ENCODE measurements at places on chromosomes 7 and 10.

DNA sequence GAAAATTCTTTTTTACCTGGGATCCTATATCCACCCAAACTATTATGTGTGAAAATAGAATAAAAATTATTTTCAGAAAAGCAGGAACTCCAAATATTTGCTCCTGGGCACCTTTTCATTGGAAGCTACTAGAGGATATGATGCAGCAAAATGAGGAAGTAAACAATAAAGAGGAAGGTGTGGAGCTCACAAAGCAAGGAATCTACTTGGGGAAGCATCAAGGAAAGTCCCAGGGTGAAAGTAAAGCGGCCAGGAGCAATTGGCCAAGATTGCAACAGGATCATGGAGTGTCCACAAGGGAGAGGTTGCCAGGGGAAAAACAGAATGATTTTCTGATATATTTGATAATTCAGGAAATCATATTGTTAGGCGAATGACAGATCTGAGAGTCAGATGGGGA lies 80.8 kb downstream of the CARD11 start:
- DNase-seq = no peak

GRCh38 chr7:156773966-156774365 lies 119.0 kb downstream of the LMBR1 start:
- DNase-seq = no peak

GRCh38 chr10:113133497-113134115 lies 183.6 kb downstream of the TCF7L2 start:
- DNase-seq = no peak

DNA sequence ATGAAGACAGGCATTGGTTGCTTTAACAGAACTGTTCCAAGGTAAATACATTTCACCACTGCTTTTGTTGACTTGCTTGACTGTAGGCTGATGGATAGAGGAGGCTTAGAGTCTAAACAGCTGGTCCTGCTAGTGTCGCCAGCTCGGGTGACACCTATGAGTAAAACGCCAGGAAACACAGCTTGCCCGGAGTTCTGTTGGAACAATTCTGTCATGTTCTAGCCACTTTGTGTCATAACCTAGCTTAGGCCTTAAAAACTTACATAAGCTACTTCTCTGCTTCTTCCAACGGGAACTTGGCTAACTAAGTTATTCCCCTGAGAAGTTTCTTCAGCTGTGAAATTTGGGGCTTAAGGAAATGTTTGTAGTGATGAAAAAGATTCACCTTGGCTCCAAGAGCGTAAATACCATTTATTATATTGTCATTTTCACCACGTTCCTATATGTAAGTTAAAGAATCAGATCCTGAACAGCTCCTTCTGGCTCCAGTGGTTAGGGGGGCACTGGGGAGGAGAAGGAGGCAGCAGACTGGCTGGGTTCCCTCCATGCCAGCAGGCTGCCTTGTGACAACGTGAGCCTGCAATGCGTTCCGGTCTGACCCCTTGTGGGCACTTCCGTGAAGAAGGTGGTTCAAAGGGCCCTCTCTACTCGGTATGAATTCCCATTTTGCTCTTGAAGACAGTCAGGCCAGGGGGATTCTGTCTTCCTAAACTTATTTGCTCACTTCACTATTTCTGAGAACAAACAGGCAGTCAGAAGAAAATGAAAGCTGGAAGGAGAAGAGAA lies 253.2 kb downstream of the BMPER start:
- DNase-seq = no peak

DNA sequence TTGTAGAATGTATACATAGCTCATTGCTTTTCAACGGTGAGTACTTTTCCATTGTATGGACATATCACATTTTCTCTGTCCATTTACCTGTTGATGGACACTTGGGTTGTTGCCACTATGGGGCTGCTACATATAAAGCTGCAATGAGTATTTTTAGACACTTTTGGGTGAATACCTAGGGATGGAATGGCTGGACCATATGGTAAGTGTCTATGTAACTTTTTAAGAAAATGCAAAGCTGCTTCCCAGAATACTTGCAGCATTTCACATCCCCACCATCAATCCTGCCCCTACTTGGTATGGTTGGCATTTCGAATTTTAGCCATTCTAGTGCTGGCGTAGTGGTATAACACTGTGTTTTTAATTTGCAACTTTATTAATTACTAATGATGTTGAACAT lies 274.6 kb downstream of the TNS3 start:
- no peak for DNase-seq

DNA sequence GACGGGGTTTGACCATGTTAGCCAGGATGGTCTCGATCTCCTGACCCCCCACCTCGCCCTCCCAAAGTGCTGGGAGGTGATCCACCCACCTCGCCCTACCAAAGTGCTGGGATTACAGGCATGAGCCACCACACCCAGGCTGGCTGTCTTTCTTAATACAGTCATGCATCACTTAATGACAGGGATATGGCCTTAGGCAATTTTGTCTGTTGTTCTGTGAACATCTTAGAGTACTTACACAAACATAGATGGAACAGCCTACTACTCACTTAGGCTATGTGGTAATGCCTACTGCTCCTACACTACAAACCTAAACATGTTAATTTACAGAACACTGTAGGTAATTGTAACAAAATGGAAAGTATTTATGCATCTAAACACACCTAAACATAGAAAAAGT lies 106.6 kb upstream of the KCNMA1 start:
- DNase-seq = no peak

GRCh38 chr7:25750744-25751508 lies 401.1 kb upstream of the NFE2L3 start:
- no peak for DNase-seq

- DNase-seq = no peak
Observed at GRCh38 chr10:89209718-89210117, 2.6 kb upstream of the CH25H start.

- DNase-seq = no peak
Observed at GRCh38 chr7:150435390-150436073, 14.9 kb upstream of the GIMAP8 start.

- DNase-seq = peak; percentile 48
Observed at GRCh38 chr7:105014693-105015389, 836 bp downstream of the KMT2E start.

GRCh38 chr7:141042222-141043193 lies 27.8 kb upstream of the MRPS33 start:
- DNase-seq = no peak

- DNase-seq = no peak
Observed at GRCh38 chr7:4549681-4550080, 132.4 kb upstream of the FOXK1 start.

GRCh38 chr10:119368991-119369869 lies 161.9 kb downstream of the GRK5 start:
- DNase-seq = no peak

DNA sequence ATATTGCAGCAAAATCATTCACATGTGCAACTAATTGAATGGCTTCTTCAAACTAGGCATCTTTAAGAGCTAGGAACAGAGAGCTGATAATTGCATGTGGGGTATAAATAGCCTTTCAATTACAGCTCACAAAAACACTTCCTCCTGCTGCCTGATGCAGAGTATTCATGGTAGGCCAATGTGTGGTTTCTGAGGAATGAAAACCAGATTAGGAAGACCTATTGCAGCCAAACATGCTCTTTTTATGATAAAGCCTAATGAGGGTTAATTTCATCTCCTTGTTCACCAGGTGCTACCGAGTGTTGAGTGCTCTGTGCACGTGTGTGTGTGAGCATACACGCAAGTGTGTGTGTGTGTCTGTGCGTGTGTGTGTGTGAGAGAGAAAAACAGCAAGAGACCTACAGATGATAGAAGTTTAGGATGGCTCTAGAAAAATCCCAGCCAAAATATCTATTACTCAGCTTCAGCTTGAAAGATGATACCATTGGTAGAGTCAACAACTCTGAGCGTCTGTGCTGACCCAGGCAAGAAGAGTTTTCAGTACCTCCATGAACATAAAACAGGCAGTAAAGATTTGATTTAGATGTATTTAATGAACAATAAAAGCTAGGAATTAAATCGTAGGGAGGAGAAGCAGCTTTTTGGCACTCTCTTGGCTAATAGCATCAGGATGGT lies 448.5 kb upstream of the ANKRD30A start:
- no peak for DNase-seq

DNA sequence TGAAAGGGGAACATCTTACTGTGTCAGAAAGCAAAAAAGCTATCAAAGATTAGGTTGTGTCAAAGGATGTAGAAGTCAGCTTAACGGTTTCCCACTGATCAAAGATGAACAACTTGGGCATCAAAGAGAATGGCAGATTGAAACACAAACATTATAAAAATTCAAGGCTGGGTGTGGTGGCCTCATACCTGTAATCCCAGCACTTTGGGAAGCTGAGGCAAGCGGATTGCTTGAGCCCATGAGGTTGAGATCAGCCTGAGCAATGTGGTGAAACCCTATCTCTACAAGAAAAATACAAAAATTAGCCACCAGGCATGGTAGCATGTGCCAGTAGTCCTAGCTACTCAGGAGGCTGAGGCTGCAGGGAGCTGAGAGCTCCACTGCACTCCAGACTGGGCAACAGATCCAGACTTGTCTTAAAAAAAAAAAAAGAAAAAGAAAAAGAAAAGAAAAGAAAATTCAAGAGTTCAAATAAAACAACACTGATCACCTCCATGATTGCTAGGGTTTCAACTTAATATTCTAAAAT lies 34.5 kb downstream of the RTKN2 start:
- no peak for DNase-seq

DNA sequence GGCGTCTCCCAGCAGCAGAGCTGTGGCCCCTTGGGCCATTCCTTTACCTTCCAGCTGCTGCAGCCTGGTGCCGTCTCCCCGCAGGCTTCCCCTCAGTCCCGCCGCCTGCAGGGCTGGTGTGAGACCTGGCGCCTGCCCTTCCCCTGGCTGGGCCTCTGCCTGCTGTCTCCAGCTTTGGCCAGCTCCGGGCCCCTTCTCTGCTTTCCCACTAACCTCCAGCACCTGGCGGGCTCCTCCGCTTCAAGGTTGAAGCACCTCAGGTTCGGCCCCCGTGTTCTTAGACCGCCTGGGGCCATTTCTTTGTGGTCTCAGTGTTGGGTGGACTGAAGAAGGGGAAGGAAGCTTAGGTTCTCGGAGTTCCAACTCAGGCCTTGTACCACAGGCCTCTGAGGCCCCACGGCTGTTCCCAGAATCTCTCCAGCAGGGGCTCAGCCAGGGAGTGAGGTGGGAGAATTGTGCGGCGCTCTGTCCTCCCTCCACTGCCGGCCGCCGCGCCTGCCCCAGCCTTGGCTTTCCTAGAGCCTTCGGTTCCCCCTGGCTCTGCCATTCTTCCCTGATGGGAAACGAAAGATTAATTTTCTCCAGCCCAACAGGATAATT lies 30.3 kb downstream of the GBX1 start:
- no peak for DNase-seq

DNA sequence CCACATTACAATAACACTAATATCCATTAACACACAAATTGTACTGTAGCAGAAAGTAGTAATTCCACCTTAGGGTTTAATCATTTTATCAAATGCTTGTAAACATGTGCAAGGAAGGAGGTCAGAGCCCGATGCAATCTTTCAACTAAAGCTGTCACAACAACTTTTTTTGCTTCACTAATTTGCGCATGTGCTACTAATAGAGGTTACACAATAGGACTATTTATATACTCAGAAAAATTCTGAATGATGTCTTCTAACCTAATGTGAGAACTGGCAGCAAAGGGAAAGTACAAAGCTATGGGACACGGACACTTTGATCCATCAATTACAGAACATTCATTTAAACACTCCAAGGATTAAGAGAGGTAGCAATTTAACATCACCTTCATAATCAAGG lies 244.4 kb downstream of the CHCHD3 start:
- DNase-seq = no peak

GRCh38 chr10:89151857-89152256 lies 55.3 kb downstream of the CH25H start:
- DNase-seq = no peak

- DNase-seq = no peak
Observed at GRCh38 chr7:155576416-155576815, 30.1 kb upstream of the CNPY1 start.

- no peak for DNase-seq
Observed at GRCh38 chr7:1745018-1745532, 75.0 kb downstream of the ELFN1 start.

GRCh38 chr7:45359776-45360175 lies 202.2 kb downstream of the RAMP3 start:
- DNase-seq = no peak

DNA sequence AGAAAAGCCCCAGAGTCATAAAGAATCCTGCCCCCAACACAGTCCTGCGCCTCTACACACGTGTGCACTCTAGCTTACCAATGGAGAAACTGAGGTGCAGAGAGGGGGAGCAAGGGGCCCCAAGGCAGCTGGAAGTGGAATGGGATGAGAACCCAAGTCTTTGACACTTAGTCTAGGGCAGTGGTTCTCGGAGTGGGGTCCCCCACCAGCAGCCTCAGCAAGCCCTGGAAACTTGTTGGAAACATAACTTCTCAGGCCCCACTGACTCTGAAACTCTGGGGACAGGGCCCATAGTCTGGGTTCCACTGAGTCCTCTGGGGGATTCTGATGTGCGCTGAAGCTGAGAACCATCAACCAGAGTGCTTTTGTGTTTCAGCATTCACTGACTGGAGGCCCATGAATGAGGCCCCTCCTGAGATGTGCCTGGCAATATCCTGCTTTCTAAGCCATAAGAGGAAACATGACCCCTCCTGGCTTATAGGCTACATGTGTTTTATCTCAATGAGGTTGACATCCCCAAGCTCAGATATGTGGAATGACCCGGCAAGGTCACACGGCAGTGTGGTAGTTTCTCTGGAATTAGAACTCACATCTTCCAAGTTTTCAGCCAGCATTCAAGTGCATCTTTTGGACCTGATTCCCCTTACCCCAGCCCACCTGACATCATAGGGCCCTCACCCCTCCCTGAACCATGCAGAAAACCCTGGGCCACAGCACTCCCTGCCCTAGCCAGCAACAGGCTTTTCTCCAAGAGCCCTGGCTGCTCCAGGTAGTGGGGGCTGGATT lies 147.3 kb upstream of the PCBD1 start:
- DNase-seq = no peak

- no peak for DNase-seq
Observed at GRCh38 chr10:13103554-13103953, 3.6 kb downstream of the OPTN start.

- DNase-seq = no peak
Observed at GRCh38 chr10:52541006-52541473, 227.0 kb downstream of the DKK1 start.

DNA sequence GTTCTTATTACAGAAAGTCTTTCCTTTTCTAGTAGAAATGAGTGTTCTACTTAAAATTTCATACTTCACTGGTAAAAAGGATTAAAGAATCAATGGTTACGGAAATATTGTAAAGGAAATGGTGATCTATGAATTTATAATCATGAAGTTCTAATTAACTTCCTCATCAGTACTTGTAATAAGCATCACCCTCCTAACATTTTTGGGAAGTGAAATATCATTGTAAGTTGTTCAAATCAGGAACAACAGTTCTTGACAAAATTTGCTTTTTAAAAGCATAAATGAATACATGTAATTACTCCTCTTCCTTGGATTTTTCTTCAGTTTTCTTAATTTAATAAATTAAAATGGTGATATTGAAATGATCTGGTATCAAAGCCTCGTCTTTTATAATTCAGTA lies 5.6 kb upstream of the PCGF5 start:
- DNase-seq = no peak

- no peak for DNase-seq
Observed at GRCh38 chr7:92753614-92754013, 82.8 kb downstream of the CDK6 start.
